ENCODE measurements at places on chromosomes 13 and 19. TPM values are rescaled to one million over a fixed set of nuclear protein-coding genes. Genes with fewer than 3 reads are reported as not detected.
A peak's percentile ranks its signal among the peaks of the same experiment; 100 is the strongest.

- no peak overlapping the region for H3K27ac ChIP-seq
- no peak for DNase-seq
- H3K4me3 ChIP-seq, result no peak overlapping the region
- no peaks in the 10 kb centered on the region for H3K36me3 ChIP-seq
- H3K27me3 ChIP-seq, result no peaks in the 10 kb centered on the region
These were observed 62.5 kb downstream of the GNG7 start for GRCh38 chr19:2639999-2640398.

- no peaks in the 10 kb centered on the region for H3K27me3 ChIP-seq
- no peak overlapping the region for H3K27ac ChIP-seq
- DNase-seq, result no peak
- no peaks in the 10 kb centered on the region for H3K36me3 ChIP-seq
- H3K4me1 ChIP-seq, result no peaks in the 10 kb centered on the region
These were observed 752.2 kb downstream of the GPC5 start for GRCh38 chr13:92150606-92151005.

DNA sequence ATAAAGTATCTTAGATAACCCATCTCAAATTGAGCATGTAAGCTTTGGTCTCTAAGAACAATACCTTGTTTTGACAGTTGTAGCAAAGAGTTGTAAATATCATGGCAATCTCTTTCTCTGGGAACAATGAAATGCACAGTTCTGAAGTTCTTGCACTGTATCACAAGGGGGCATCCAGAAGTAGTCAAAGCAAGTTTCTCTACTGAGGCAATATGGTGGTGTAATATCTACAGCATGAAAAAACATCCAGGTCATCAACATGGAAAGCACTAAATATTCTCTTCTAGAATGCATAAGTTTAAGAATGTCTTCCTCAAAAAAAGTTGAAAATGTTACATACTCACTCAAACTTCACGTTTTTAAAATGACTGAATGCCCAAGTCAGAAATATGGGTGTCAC is 19.6 kb downstream of the MTMR6 start:
- no peak overlapping the region for H3K27ac ChIP-seq
- DNase-seq, result no peak
- H3K27me3 ChIP-seq, result no peaks in the 10 kb centered on the region
- no peak overlapping the region for H3K4me3 ChIP-seq
- no peaks in the 10 kb centered on the region for H3K4me1 ChIP-seq

DNA sequence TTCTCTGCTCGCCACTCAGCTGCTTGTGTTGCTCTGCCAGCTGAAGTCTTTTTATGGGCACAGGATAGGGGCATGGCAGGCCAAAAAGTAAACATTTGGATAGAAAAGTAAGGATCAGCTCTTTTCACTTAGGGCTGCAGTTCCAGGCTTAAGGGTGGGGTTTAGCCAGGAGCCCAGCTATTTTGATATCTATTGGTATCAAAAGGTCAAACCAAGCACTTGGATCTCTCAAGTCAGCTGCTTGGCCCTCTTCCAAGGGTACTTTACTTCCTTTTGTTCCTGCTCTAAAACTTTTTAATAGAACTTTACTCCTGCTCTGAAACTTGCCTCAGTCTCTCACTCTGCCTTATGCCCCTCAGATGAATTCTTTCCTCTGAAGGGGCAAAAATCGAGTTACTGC is 55.7 kb upstream of the ABCC4 start:
- peak; percentile 24 for DNase-seq
- no peaks in the 10 kb centered on the region for H3K36me3 ChIP-seq
- no peak overlapping the region for H3K4me3 ChIP-seq

- no peak overlapping the region for H3K27ac ChIP-seq
- no peaks in the 10 kb centered on the region for H3K27me3 ChIP-seq
- H3K4me1 ChIP-seq, result no peaks in the 10 kb centered on the region
- no peak for DNase-seq
These were observed 816.0 kb downstream of the OLFM4 start for GRCh38 chr13:53844473-53845146.

GRCh38 chr13:19781526-19781925 is 1.2 kb downstream of the PSPC1 start:
- H3K27me3 ChIP-seq, result no peaks in the 10 kb centered on the region
- H3K27ac ChIP-seq, result peak overlapping the region; percentile 98
- peak overlapping the region; percentile 87 for H3K4me3 ChIP-seq
- peaks cover 7% of the 10 kb centered on the region for H3K4me1 ChIP-seq
- DNase-seq, result peak; percentile 14

DNA sequence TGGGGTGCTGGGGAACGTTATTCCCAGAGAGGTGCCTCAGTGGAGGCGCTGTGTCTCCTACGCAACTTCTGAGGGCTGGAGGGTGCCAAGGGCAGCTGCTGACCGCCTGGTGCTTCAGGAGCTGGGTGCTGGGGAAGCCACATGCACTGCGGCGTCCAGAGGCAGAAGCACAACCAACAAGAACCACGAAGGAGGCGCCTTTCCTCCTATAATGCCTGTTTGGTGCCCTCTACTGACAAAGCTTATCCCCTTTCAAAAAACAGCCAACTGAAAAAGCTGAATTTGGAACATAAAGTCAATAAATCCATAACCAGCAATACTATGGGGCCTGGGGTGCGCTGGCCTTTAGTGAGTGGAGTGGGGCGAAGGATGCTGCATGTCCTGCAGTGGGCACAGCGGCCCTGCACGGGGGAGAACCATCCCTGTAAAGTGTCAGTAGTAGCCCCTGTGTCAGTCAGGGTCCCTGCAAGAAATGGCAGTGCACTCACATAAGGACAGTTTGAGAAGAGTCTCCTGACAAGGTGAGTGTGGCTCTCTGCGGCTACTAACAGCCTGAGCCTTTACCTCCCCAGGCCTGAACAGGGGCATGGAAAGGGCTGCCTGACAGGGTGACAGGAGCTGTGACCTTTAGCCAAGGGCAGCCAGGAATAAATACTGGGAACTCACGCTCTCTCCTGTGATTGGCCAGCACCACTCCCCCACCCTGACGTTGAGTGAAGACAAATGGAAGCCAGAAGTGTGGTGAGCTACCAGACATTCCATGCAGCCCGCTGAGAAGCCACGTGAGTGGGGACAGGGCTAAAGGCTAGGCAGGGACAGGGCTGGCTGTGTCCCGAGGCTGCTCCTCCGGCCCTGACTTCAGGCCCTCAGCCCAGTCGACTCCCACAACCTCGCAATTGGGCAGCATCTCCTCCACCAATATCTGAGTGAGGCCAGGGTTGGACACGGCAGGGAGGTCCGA is 4.5 kb upstream of the B3GNT8 start:
- no peaks in the 10 kb centered on the region for H3K27me3 ChIP-seq
- no peak overlapping the region for H3K4me3 ChIP-seq
- no peak for DNase-seq
- H3K36me3 ChIP-seq, result peaks cover 17% of the 10 kb centered on the region
- peaks cover 20% of the 10 kb centered on the region for H3K4me1 ChIP-seq
- no peak overlapping the region for H3K27ac ChIP-seq

GRCh38 chr19:50311723-50312635 is 17.2 kb downstream of the KCNC3 start:
- no peak overlapping the region for H3K4me3 ChIP-seq
- no peak for DNase-seq
- H3K36me3 ChIP-seq, result no peaks in the 10 kb centered on the region
- H3K27ac ChIP-seq, result no peak overlapping the region

GRCh38 chr19:9054765-9055164 is 32.1 kb upstream of the OR1M1 start:
- no peak overlapping the region for H3K4me3 ChIP-seq
- H3K27ac ChIP-seq, result no peak overlapping the region
- no peaks in the 10 kb centered on the region for H3K27me3 ChIP-seq

The COX6B2 gene
- not detected for total RNA-seq

The OLFM2 gene
- 3.3 TPM for total RNA-seq

The DZIP1 gene
- 38.4 TPM for total RNA-seq
